NCI-H748 treated with DMSO at 0.1 percent for 48 hours (cell line): ENCODE measurements at places on chromosomes 12 and 14.

DNA sequence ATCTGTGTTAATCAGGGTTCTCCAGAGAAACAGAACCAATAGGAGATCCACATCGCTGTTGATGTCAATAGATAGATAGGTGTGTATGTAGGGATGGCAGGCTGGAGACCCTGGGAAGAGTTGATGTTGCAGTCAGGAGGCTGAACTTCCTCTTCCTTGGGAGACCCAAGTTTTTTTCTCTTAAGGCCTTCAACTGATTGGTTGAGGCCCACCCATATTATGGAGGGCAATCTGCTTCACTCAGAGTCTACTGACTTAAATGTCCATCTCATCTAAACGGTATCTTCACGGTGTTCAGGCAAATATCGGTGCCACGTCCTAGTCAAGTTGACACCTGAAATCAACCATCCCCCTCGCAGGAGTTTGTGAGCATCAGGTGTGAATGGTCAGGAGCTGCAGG lies 63.0 kb downstream of the ETV6 start:
- no peak for DNase-seq

GRCh38 chr12:39235990-39236767 lies 206.7 kb downstream of the KIF21A start:
- DNase-seq = no peak

- DNase-seq = no peak
Observed at GRCh38 chr14:34103176-34103575, 152.3 kb upstream of the EGLN3 start.

DNA sequence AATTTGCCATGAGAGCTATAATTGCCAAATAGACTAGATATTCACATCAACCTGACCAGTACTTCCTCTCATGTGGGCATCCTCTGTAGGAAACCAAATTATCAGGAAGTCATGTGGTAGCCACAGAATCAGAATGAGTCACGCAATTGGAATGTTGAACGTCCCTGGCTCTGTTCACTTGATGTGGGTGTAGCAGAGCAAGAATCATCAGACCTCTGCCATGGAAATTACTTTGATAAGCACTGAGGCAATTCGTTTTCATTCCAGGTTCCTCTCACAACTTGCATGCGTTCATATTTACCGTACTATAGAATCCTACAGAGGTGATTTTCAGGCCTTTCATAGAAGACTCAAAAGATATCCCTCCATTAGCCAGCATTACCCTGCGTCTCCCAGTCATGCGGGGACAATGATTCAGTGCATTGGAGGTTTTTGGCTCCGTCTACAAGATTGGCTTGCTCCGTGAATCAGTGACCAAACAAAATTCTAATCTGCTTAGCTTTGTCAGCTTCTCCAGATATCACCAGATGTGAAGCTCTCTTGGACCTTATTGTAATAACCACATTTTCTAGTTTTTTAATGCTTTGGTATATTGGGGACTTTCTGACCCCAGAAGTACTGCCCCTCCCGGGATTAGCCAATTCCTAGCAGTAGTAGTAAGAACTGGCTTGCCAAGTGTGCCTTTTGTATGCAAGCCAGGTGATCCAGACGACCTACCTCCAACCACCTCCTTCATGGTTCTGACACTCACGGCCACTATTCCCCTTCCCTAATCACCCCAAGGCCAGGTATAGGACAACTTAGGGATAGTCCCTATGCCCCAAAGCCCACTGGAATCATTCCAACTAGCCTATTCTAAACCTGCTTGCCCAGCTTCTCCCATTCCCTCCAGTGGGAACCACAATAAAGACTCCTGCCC lies 133.4 kb downstream of the KICS2 start:
- no peak for DNase-seq

- DNase-seq = no peak
Observed at GRCh38 chr14:23076785-23077408, 18.0 kb downstream of the ACIN1 start.

GRCh38 chr14:47935332-47935731 lies 259.9 kb upstream of the MDGA2 start:
- DNase-seq = no peak

DNA sequence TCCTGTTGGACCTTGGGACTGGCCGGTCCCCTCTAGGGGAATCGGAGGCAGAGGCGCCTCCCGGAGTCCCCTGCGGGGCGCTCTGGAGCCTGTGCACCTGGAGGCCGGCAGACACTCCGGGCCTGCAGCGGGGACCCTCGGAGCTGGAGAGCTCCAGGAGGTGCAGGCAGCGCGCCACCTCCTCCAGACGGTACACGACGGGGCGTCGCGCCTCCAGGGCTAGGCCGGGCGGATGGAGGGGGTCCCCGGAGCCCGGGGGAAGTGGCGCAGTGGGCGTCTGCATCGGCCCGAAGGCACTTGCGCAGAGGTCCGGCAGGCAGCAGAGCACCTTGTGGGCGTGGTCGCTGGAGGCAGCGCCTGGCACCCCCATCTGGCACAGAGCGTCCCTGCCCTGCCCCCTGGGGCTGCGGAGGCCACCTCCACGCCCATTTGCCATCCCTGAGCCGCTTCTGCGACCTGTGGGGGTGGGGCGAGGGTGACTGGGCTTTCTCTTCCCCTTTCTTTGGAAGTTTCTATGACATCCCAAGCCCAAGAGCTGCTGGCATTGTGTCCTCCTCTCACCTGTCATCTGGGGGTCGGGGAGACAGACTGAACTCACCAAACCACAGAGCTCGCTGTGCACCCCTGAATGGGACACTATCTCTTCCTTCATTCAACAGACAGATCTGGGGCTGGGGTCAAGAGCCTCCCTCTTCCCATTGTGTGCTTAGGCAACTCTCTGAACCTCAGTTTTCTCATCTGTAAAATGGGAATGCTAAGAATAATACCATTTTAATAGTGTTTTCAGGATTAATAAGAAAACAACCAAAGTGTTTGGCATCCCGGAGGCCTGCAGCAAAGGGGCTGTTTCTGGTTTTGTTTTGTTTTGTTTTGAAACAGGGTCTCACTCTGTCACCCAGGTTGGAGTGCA lies 37.5 kb upstream of the CORO1C start:
- DNase-seq = no peak

DNA sequence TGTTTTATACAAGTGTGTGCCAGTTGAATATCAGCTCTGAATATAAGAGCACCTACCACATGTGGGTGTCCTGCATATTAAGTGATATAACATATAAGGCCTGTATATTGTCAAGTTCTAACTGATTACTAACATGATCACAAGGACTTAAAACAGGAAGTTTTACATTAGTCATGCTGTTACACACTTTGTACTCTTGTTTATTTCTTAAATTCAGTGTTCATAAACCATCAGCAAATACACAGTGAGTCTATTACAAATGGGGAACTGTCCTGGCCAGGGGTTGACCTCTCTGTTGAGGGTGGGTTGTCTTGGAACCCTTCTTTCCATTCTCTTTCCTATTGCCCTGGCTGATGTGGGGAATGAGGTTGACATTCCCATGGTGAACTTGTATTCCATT lies 19.1 kb downstream of the HELB start:
- DNase-seq = no peak

GRCh38 chr14:60350366-60350720 lies 101.3 kb downstream of the PPM1A start:
- no peak for DNase-seq

- DNase-seq = no peak
Observed at GRCh38 chr12:121996945-121997612, 24.6 kb upstream of the BCL7A start.

DNA sequence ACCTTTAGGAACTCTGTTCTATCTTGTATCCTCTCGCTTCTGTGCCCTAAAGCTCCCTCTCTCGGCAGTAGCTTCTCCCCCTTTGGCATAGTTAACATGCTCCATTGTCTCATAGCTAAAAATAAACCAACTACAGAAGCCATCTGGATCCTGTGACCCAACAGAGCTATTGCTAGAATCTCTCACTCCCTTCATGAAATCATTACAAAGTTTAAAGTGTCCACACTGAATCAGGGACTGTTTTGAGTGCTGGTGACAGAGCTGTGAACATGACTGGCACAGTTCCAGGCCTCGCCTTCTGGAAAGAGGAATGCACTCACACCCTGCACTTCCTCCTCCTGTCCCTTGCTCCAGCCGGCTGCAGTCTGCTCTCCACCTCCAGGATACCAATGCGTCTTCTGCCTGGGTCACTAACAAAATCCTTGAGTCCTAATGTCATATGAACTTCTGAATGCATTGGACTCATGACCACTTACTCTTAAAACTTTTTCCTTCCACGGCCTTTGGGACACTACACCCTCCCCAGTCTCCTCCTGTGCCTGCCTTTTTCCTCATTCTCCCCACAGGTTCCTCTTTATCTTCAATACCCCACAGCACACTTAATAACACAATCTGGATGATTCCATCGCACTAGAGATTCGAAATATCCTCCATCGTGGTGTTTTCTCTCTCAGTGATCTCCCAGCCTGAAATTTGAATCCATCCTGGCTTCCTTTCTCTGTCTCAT lies 13.2 kb downstream of the PLBD1 start:
- DNase-seq = no peak

DNA sequence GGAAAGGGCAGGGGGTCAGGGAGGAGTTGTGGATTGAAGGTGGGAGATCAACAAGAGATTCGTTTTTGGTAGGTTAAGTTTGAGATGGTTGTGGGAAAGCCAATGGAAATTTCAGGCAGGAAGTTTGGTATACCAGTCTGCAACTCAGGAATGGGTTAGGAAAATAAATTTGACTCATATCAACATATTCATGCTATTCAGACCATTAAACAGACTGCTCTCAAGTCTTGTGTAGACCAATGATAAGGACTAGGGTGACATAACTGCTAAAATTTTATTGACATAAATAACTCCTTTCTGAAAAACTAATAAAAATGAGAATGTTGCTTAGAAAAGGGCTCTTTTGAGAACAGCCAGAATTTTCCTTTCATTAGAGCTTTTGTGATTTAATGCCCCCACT lies 60.0 kb downstream of the PLEKHA5 start:
- DNase-seq = no peak
